ENCODE measurements at places on chromosomes 1 and 21. TPM values are rescaled to one million over a fixed set of nuclear protein-coding genes. Genes with fewer than 3 reads are reported as not detected.

Gene VANGL1
- 14.9 TPM for total RNA-seq

DNA sequence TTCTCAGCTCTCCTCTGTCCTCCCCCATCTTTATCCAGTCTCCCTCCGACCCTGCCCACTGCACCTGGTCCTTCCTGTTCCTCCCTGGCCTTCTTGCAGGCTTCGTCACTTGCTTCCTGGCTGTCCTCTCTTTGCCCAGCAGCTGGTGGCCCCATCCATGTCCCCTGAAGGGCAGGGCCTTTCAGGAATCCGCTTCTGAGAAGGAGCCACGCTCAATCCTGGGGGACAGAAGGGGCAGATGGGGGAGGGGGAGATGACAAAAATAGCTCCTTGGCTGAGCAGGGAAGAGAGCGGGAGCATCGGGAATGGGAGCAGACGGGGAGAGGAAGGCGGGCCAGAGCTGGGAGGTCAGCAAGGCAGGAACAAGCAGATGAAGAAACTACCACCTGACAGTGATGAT, 40.7 kb downstream of the SLC30A1 start:
- no peak overlapping the region for H3K4me3 ChIP-seq
- H3K4me1 ChIP-seq, result peaks cover 26% of the 10 kb centered on the region
- H3K27me3 ChIP-seq, result peaks cover 10% of the 10 kb centered on the region
- no peak for DNase-seq
- H3K36me3 ChIP-seq, result peaks cover 9% of the 10 kb centered on the region

DNA sequence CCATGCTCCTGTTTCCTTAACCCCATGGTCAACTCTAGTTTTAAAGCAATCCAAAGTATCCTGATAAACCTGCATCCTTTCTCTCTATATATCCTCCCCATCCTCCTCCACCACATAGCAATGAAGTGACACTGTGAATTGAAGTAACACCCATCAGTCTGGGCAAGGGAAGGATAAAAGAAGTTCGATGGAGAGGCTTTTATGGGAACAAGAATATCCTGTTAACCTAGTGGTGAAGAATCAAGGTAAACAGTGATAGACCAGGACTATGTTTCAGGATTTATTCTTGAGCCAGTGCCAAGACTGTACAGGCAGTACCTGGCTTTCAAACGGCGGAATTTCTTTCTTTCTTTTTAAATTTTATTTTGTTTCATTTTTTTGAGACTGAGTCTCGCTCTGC, 17.6 kb downstream of the RABIF start:
- no peak overlapping the region for H3K27ac ChIP-seq
- peaks cover 3% of the 10 kb centered on the region for H3K27me3 ChIP-seq
- H3K4me3 ChIP-seq, result no peak overlapping the region

DNA sequence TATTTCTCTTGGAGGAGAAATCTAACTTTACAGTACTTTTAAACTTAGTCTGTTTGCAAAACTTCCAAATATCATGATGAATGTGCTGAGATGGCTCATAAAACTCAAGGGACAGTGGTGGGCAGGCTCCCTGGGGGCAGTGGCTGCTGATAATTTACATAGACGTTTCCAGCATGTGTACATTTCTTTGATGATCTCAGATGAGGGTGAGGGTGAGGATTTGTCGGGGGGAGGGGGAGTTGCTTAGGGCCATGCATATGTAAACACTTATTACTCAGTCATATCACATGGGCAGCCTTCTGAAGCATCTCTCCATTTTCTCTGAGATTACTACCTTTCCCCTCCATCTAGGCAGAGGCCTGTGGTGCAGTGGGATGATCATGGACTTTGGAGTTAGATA, 152.9 kb upstream of the HMGB4 start:
- no peak overlapping the region for H3K27ac ChIP-seq
- no peaks in the 10 kb centered on the region for H3K4me1 ChIP-seq
- no peaks in the 10 kb centered on the region for H3K36me3 ChIP-seq
- DNase-seq, result no peak

DNA sequence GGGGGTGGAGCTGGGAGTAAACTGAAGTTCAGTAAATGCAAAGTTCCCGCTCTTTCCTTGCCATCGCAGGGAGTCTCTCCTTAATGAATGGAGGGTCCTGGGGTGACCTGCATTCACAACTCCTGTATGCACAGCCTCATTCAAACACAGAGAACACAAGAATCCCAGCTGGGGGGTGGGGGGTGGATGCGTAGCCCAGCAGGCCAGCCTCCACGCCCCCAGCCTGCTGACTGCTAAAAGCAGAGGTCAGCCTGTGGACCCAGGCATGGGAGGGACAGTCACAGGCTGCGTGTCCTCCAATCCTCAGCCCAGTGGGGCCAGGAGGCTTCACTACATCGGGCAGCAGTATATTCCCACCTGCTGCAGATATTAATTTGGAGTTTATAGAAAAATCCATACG, 263.1 kb downstream of the GRIK3 start:
- no peak for DNase-seq
- no peaks in the 10 kb centered on the region for H3K36me3 ChIP-seq
- H3K4me1 ChIP-seq, result no peaks in the 10 kb centered on the region
- no peak overlapping the region for H3K4me3 ChIP-seq
- H3K27me3 ChIP-seq, result peaks cover 3% of the 10 kb centered on the region

DNA sequence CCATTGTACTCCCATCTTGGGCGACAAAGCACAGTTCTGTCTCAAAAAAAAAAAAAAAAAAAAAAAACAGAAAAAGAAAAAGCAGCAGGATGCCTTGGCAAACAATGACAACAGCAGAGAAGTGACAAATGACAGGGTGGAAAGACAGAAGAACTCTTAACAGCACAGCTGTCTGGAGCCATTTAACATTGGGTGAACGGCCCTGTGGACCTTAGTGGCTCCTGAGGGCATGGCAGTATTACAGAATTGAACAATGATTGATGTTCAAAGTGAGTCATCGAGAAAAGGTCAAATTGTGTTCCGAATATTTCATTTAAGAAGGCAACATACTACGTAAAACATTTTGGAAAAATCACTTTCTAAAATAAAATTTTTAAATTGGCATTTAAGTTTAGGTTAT, 30.0 kb downstream of the DNASE2B start:
- no peaks in the 10 kb centered on the region for H3K27me3 ChIP-seq
- no peaks in the 10 kb centered on the region for H3K36me3 ChIP-seq

DNA sequence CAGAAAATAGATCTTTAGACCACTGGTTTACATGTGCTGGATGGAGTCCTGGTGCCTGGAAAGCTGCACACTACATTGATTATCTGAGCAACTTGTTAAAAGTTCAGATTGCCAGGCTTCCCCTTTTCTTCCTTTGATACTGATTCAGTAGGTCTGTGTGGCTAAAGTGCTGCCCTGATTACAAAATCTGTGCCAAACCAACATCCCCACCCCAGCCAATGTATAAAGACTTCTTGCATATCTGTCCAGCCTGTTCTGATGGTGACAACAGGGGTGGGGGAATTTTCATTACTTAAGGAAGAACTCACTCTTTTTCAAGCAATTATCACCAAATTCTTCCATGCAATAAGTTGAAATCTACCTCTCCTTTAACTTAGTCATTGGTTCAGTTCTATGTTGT, 135.5 kb downstream of the TNFSF18 start:
- peaks cover 11% of the 10 kb centered on the region for H3K36me3 ChIP-seq
- no peak overlapping the region for H3K4me3 ChIP-seq
- no peaks in the 10 kb centered on the region for H3K27me3 ChIP-seq
- no peaks in the 10 kb centered on the region for H3K4me1 ChIP-seq
- DNase-seq, result no peak

Gene NCAM2
- 0.64 TPM for total RNA-seq

- no peak for DNase-seq
- H3K27me3 ChIP-seq, result peaks cover 2% of the 10 kb centered on the region
- no peaks in the 10 kb centered on the region for H3K36me3 ChIP-seq
- H3K4me3 ChIP-seq, result no peak overlapping the region
- H3K27ac ChIP-seq, result no peak overlapping the region
Measured at GRCh38 chr1:235021815-235022214, 106.8 kb downstream of the TOMM20 start.

DNA sequence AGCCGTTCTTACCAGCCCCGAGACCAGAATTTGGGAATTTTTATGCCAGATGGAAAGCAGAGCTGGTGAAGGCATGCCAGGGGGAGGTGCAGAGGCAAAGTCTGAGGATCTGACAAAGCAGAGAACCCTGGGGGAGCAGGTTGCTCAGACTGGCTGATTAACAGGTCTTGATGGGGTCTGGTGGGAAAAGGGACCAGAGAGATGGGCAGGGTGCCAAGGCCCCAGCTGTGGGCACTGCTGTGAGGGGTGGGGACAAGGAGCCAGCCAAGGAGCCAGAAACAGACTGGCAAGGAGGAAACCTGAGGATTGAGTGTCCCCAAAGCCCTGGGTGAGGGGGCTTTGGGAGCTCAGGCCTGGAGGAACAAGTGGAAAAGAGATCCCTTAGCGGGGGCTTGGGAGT, 21.4 kb downstream of the RPS6KA1 start:
- DNase-seq, result no peak
- H3K27ac ChIP-seq, result no peak overlapping the region
- H3K36me3 ChIP-seq, result peaks cover 10% of the 10 kb centered on the region
- H3K4me1 ChIP-seq, result peaks cover 3% of the 10 kb centered on the region

- H3K27me3 ChIP-seq, result peaks cover 1% of the 10 kb centered on the region
- no peak for DNase-seq
- no peak overlapping the region for H3K4me3 ChIP-seq
- H3K4me1 ChIP-seq, result peaks cover 21% of the 10 kb centered on the region
Measured at GRCh38 chr1:229254910-229255541, 15.9 kb upstream of the RAB4A start.

- H3K4me3 ChIP-seq, result no peak overlapping the region
- no peaks in the 10 kb centered on the region for H3K36me3 ChIP-seq
- H3K27me3 ChIP-seq, result no peaks in the 10 kb centered on the region
- H3K4me1 ChIP-seq, result no peaks in the 10 kb centered on the region
- H3K27ac ChIP-seq, result no peak overlapping the region
Measured at GRCh38 chr21:29213513-29214385, 83.3 kb downstream of the MAP3K7CL start.

Gene EXTL1
- 1.8 TPM for total RNA-seq

DNA sequence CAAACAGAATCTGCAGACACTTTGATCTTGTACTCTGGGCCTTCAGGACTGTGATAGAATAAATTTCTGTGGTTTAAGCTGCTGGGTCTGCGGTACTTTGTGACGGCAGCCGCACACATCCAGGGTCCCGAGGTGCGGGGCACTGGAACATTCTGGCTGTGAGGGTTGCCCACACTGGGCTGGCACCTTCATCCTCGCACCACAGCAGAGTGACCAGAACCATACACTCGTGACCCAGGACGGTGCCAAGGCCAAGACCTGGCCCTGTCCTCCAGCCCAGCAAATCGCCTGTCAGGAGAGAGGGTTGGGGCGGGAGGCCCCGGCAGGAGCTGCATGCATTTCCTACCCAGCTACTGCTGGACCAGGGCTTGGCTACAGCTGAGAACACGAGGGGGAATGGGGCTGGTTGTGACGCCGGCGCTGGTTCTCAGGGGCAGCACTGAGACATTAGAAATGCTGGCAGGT, 2.6 kb upstream of the FTCD start:
- H3K27ac ChIP-seq, result no peak overlapping the region
- H3K4me1 ChIP-seq, result no peaks in the 10 kb centered on the region
- peaks cover 9% of the 10 kb centered on the region for H3K36me3 ChIP-seq
- H3K4me3 ChIP-seq, result no peak overlapping the region
- H3K27me3 ChIP-seq, result peaks cover 9% of the 10 kb centered on the region

Gene SLC2A5
- not detected for total RNA-seq

DNA sequence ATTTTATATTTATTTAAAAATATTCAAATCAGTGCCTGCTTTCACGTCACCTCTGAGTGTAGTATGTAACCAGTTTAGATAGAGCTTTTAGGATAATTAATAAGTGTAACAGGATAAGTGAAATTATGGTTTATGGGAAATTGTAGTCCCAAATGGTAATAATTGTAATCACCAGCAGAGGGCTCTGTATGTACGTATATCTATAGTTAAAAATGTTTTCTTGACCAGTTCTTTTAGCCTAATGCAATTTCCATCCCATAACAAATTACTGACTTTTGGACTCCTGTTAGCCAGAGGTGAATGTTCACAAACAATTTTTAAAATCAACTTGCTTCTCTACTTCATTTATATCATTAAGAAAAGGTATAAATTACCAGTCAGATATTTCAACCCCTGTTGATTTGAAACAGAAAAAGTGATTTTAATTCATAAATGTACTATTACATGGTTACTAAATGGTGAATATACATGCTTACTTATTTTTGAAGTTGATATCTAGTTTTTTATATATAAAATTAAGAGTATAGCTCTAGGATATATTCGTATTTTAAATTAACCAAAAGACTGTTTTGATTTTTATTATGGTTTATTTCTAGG, 25.3 kb downstream of the SLC30A7 start:
- no peak for DNase-seq
- no peak overlapping the region for H3K4me3 ChIP-seq
- no peaks in the 10 kb centered on the region for H3K27me3 ChIP-seq
- H3K4me1 ChIP-seq, result no peaks in the 10 kb centered on the region
- peaks cover 14% of the 10 kb centered on the region for H3K36me3 ChIP-seq
- peak overlapping the region; percentile 27 for H3K27ac ChIP-seq

Gene SLC44A5
- total RNA-seq, result 3.4 TPM

DNA sequence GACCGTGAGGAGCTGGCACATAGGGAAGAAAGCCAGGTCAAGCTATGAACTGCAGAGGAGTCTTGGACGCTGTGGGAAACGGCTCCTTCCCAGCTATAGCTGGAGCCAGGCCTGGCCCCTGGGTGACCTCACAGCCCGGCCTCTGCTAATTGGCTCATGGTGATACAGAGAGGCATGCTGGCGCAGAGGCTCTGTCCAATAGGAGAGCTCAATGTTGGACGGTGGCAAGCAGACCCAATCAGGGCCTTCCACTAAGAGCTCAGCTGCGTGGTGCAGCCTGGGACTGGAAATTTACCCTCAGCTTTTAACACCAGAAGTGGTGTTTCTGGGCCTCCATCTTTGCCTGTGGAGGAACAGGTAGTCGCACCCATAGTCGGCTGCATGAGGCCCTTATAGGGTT, 64.4 kb upstream of the GRHL3 start:
- H3K36me3 ChIP-seq, result no peaks in the 10 kb centered on the region
- no peak overlapping the region for H3K4me3 ChIP-seq
- no peak overlapping the region for H3K27ac ChIP-seq
- peaks cover 12% of the 10 kb centered on the region for H3K4me1 ChIP-seq

GRCh38 chr1:68958958-68959357, 462.1 kb upstream of the DEPDC1 start:
- H3K27me3 ChIP-seq, result no peaks in the 10 kb centered on the region
- no peaks in the 10 kb centered on the region for H3K4me1 ChIP-seq
- H3K27ac ChIP-seq, result no peak overlapping the region
- no peak for DNase-seq
- H3K36me3 ChIP-seq, result no peaks in the 10 kb centered on the region

DNA sequence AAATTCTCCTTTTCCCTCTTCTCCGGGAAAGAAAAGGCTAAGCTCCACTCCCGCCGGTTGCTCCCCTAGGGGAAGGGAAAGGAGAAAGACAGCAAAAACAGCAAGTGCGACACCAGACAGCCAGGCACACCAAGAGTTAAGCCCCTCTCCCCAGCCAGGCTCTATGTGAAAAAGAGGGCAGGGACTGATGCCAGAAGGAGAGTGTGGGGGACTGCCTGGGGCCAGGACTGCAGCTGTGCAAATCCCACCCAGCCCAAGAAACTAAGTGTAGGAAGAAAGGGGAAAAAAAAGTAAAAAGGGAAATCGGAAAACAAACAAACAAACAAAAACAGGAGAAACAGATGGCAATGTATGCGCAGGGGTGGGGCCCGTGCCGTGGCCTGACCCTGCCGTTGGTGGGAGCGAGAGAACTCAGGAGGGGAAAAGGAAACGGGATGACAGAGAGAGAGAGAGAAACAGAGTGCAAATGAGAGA, 27.7 kb upstream of the FMO1 start:
- H3K27ac ChIP-seq, result peak overlapping the region; percentile 97
- H3K36me3 ChIP-seq, result no peaks in the 10 kb centered on the region
- H3K4me3 ChIP-seq, result peak overlapping the region; percentile 92
- H3K4me1 ChIP-seq, result peaks cover 27% of the 10 kb centered on the region
- peaks cover 3% of the 10 kb centered on the region for H3K27me3 ChIP-seq
- peak; percentile 50 for DNase-seq

Measured in endothelial cell (in vitro differentiated cells).